ENCODE measurements at places on chromosomes 1 and 21. TPM values are rescaled to one million over a fixed set of nuclear protein-coding genes. Genes with fewer than 3 reads are reported as not detected.

- DNase-seq = no peak
- H3K27ac ChIP-seq = peak overlapping the region; percentile 99
- H3K4me3 ChIP-seq = no peak overlapping the region
Measured at GRCh38 chr1:244968471-244968871, 104.1 kb upstream of the HNRNPU start.

- H3K4me1 ChIP-seq = no peaks in the 10 kb centered on the region
- H3K27ac ChIP-seq = peak overlapping the region; percentile 22
- H3K36me3 ChIP-seq = no peaks in the 10 kb centered on the region
Measured at GRCh38 chr21:32523988-32524719, 61.2 kb downstream of the TCP10L start.

DNA sequence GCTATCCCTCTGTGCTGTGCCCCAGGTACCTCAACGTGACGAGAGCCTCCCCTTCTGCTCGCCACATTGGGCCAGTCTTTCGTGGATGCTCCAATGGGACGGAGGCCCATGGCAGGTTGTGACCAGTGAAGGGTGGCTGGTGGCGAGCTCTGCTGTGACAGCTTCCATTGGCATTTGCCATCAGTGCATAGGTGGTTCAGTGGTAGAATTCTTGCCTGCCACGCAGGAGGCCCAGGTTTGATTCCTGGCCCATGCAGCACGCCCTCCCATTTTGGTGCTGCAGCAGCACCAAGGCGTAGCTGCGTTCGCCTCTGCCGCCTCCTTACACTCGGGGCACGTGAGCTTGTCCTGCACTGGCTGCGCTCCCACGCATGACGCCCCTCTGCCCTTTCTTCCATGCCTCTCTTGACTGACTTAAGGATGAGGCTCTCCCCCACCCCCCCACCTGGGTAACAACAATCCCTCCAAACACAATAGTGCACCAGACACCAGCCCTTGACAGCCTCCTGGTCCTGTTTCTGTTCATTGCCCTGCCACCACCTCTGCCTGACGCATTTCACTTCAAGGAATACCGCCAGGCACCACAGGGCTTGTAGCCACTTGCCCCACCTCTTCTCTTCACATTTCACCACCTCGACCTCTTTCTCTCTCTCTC lies 24.7 kb upstream of the FCGR2A start:
- H3K27ac ChIP-seq = no peak overlapping the region
- H3K27me3 ChIP-seq = no peaks in the 10 kb centered on the region
- no peaks in the 10 kb centered on the region for H3K4me1 ChIP-seq
- no peaks in the 10 kb centered on the region for H3K36me3 ChIP-seq

- H3K27ac ChIP-seq = no peak overlapping the region
- H3K36me3 ChIP-seq = no peaks in the 10 kb centered on the region
- no peak overlapping the region for H3K4me3 ChIP-seq
- DNase-seq = no peak
- H3K27me3 ChIP-seq = no peaks in the 10 kb centered on the region
- H3K4me1 ChIP-seq = no peaks in the 10 kb centered on the region
Measured at GRCh38 chr1:240687820-240688219, 75.9 kb upstream of the GREM2 start.

DNA sequence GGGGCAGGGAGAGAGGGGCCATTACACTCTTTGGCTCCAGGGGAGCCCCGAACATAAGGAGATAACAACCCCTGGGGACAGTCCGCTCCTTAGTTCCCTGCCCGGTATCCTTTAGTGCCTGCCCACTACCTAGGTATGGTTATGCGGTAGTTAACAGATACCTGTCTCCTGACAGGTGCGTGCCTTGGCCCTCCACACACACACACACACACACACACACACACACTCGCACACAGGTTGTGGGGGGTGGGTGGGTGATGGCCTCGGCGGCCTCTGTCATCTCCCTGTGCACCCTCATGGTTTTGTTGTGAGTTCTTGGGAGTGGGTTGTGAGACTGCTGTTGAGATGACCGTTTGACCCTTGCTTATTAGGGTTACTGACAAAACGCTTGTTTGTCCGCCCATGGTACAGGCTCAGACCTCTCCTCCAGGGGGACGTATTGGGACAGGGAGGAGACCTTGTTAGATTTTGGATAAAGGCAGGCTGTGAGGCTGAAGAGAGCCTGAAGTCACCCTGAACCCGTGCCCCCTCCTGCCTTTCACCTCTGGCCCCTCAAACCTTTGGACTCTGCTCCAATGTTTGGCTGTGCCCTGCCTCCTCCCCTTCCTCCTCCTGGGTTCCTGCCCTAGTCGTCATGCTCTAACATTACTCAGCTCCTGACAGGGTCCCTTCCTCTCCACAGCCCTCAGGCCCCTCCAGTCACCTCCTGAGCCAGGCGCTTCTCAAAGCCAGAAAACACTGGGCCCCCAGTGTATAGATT lies 979 bp downstream of the RASSF5 start:
- no peaks in the 10 kb centered on the region for H3K36me3 ChIP-seq
- no peak overlapping the region for H3K27ac ChIP-seq
- peak overlapping the region; percentile 74 for H3K4me3 ChIP-seq
- no peaks in the 10 kb centered on the region for H3K27me3 ChIP-seq

- no peak overlapping the region for H3K27ac ChIP-seq
- H3K27me3 ChIP-seq = no peaks in the 10 kb centered on the region
- DNase-seq = no peak
- no peak overlapping the region for H3K4me3 ChIP-seq
- H3K36me3 ChIP-seq = no peaks in the 10 kb centered on the region
Measured at GRCh38 chr1:105652109-105652508, 1404.4 kb upstream of the PRMT6 start.

- H3K4me3 ChIP-seq = no peak overlapping the region
- no peak overlapping the region for H3K27ac ChIP-seq
- no peaks in the 10 kb centered on the region for H3K27me3 ChIP-seq
- H3K36me3 ChIP-seq = no peaks in the 10 kb centered on the region
- DNase-seq = no peak
- peaks cover 5% of the 10 kb centered on the region for H3K4me1 ChIP-seq
Measured at GRCh38 chr1:147565189-147565980, 24.1 kb downstream of the BCL9 start.

DNA sequence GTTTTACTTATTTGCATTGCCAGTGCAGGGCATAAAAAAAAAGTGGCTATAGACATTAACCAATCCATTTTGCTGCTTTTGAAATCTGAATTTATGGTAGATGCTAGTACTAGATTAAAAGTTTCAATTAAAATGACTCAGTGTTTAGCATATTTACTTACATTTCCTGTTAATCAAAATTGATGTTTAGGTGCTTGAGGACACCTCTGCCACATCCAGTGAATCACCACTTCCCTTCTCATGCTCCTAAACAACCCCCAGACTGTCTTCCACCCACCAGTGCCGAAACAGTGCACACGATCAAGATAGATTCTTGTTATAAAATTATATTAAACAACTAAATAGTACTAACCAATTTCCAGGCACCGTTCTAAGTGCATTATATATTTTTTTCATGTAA lies 32.7 kb downstream of the HSD17B7 start:
- no peak overlapping the region for H3K4me3 ChIP-seq
- no peak for DNase-seq
- no peaks in the 10 kb centered on the region for H3K36me3 ChIP-seq
- H3K27me3 ChIP-seq = no peaks in the 10 kb centered on the region
- H3K27ac ChIP-seq = no peak overlapping the region

- H3K4me3 ChIP-seq = no peak overlapping the region
- H3K27me3 ChIP-seq = no peaks in the 10 kb centered on the region
- H3K36me3 ChIP-seq = no peaks in the 10 kb centered on the region
- DNase-seq = no peak
Measured at GRCh38 chr1:215776336-215776735, 209.2 kb downstream of the KCTD3 start.

- H3K4me1 ChIP-seq = no peaks in the 10 kb centered on the region
- no peak overlapping the region for H3K4me3 ChIP-seq
- peaks cover 20% of the 10 kb centered on the region for H3K36me3 ChIP-seq
- no peak overlapping the region for H3K27ac ChIP-seq
- DNase-seq = no peak
Measured at GRCh38 chr1:48738356-48738755, 38.3 kb downstream of the BEND5 start.

DNA sequence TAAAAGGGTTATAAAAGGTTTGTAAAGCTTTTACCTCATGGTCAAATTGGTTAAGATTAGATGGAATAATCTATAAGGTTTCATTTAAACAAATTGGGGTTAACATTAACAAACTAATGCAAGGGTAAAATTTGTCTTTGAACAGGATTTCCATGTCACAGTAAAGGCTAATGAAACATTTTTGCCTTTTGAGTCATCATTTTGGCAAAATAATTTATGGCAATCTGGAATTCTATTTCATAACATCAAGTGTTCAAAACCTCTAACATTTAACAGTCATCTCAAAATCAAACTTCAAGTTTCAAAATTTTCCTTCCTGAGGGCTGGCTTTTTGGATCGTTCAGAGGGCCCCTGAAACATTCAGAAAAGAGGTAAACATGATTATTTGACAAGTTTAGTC lies 6.6 kb upstream of the CD46 start:
- no peaks in the 10 kb centered on the region for H3K36me3 ChIP-seq
- DNase-seq = no peak
- H3K4me3 ChIP-seq = no peak overlapping the region
- peaks cover 3% of the 10 kb centered on the region for H3K4me1 ChIP-seq
- H3K27ac ChIP-seq = no peak overlapping the region

Gene CACHD1
- total RNA-seq = 18.0 TPM

Gene TNFRSF14
- total RNA-seq = 47.5 TPM

Gene VANGL1
- 22.8 TPM for total RNA-seq

Gene TMEM61
- not detected for total RNA-seq

Gene TP73
- total RNA-seq = not detected

Gene SLAMF9
- total RNA-seq = not detected

Gene CFHR3
- not detected for total RNA-seq

Gene CFHR2
- not detected for total RNA-seq

Gene DAP3
- total RNA-seq = 112 TPM

Gene MMEL1
- total RNA-seq = 0.98 TPM

Data from thyroid gland (tissue), 4 donors.